ENCODE measurements at places on chromosomes 12 and 14.

GRCh38 chr12:124026755-124027745, 54.0 kb downstream of the ZNF664 start:
- DNase-seq, result no peak

- no peak for DNase-seq
Measured at GRCh38 chr12:52082988-52083637, 3.6 kb downstream of the SMIM41 start.

GRCh38 chr12:54394986-54395385, 10.5 kb upstream of the ZNF385A start:
- no peak for DNase-seq

GRCh38 chr12:63018273-63018672, 83.3 kb upstream of the PPM1H start:
- DNase-seq, result no peak

DNA sequence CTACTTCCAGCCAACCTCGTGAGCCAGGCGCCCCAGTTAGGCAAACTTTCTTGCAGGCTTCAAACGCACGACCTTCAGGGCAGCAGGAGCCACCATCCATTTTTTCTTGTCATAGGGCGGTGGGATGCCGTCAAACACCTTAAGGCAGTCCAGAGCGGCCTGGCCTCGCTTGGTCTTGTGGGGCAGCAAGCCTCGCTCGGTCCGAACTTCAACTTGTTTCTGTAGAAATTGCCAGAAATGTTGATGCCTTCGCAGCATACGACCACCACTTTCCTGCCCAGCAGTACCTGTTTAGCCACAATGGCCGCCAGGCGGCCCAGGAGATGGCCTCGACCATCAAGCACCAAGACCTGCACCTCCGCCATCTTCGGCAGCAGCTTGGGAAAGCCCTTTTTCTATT, 474.7 kb downstream of the MDGA2 start:
- DNase-seq, result no peak

DNA sequence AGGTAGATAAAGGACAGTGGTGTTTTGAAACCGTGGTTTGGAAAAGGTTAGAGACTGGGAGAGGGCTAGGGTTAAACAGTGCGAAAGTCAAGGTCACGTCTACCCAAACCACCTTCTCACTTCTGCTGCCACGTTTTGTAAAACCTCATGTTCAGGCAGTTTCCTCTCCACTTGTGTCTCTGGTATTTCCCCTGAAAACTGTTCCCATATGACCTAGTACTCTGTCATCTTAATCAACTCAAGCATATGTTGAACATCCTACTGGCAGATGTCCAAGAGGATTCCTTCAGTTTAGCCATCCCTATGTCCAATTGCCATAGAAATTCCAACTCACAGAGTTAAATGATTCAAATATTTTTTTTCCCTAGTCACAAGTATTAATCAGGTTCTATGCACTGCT, 17.4 kb downstream of the CLEC4C start:
- DNase-seq, result no peak

DNA sequence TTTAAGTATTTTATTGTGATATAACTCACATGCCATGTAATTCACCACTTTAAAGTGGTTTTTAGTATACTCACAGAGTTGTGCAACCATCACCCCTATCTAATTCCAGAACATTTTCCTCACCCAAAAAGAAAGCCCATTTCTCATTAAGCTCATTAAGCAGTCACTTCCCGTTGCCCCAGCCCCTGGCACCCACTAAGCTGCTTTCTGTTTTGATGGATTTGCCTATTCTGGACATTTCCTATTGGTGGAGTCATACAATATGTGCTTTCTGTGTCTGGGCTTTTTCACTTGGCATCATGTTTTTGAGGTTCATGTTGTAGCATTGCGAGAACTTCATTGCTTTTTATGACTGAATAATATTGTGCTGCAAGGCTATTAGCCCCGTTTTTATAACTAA, 66.0 kb downstream of the ARL6IP4 start:
- no peak for DNase-seq

GRCh38 chr12:116060764-116061163, 216.7 kb downstream of the MED13L start:
- DNase-seq, result no peak

DNA sequence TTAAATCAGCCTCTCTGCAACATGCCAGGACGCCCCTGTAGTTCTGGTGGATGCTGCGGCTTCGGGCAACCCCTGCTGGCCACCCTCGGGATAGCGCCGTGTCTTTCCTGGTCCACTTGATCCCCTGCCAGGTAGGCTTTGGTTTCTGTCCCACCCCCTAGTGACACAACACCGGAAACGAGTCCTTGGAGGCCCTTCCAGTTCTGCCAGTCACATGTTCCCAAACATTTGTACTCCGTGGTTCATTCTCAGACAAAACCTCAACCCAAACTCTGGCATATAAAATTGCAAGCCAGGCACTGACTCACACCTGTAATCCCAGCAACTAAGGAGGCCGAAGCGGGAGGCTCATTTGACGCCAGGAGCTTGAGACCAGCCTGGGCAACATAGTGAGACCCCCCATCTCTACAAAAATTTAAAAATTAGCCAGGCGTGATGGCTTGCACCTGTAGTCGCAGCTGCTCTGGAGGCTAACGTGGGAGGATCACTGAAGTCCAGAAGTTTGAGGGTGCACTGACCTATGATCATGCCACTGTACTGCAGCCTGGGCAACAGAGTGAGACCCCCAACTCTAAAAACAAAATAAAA, 37.0 kb downstream of the RASAL1 start:
- peak; percentile 26 for DNase-seq

DNA sequence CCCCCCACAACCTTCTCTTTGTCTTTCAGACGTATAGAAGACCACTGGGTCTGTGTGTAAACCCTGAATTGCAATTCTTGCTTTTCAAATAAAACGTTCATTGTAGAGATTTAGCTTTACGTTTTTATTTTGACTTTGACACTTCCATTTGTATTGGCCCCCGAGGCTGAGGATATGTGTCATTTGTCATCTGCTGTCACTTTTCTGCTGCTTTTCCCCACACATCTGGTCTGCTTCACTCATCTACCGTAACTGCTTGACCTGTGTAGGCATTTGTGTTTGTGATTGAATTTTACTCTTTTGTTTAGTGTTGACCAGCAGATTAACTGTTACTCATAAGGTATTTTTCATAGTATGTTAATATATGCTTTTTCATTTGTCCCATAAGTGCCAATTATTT, 157.2 kb upstream of the SYT10 start:
- DNase-seq, result no peak

GRCh38 chr14:23861666-23862065, 91.9 kb upstream of the DHRS4 start:
- no peak for DNase-seq

GRCh38 chr14:55000381-55000780, 26.5 kb downstream of the WDHD1 start:
- DNase-seq, result no peak

DNA sequence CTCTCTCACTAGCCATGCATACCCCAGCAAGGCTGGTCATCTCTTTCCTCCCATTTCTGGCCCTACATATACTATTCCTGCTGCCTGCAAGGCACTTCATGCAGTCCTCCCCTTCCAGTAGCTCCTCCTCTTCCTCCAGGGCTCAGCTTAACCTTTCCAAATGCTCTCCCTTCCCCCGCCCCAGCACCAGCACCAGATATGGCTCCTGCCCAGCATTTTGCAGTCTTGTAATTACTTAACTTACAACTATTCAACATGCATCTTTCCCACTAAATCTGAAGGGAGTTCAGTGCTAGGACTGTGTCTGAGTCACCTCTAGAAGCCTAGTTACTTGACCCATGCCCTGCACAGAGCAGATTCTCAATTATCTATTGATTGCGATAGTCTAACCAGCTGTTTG, 1.8 kb upstream of the FBXO21 start:
- DNase-seq, result no peak

DNA sequence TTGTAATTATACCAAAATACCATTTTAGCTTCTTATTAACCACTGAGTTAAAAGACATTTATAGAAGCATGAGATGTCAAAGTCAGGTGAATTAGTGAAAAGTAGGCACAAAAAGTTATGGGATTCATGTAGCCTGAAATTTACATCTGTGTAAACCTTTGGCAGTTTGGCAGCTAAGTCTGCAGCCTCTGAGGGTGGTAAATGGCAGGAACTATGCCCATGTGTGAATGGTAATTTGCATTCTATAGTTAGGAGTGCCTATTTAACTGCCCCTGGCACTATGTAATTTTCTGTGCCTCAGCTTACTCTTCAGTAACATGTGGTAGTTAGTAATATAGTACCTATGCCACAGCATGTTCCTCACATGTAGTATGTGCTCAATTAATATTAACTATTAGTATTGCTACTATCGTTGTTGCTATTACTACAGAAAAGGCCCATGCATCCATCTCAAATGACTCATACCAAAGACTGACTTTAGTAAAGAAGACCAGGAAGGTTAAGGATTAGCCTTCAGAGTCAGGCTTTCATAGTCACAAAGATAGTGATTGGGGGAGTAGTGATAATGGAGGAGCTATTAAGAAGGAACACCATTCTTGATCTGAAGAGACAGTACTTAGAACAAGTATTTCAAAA, 258.7 kb upstream of the BTG1 start:
- no peak for DNase-seq

DNA sequence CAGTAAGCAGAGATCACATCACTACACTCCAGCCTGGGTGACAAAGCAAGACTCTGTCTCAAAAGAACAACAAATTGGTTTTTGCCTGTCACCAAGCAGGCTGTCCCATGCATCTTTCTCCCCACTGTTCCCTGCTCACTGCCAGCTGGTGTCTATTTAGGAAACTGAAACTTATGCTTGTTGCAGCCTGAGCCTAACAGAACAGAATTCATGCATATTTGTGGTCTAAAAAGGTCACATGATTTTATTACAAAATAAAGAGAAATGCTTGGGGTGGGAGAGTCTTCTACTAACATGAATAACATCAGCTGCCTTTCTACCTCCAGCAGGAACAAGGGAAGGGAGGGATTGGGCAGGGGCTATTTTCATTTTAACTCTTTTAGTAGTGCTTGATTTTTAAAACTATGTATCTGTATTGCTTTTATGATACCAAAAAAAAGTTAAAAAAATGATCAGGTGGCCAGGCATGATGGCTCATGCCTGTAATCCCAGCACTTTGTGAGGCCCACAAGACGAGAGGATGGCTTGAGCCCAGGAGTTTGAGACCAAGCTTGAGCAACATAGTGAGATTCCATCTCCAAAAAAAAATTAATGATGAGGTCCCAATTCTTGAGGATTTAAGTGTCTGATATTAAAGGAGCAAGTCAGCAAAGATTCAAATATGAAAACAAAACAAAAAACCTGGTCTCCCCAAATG, 923 bp downstream of the STAT2 start:
- DNase-seq, result no peak

GRCh38 chr14:89201645-89202044, 215.4 kb downstream of the FOXN3 start:
- DNase-seq, result no peak

DNA sequence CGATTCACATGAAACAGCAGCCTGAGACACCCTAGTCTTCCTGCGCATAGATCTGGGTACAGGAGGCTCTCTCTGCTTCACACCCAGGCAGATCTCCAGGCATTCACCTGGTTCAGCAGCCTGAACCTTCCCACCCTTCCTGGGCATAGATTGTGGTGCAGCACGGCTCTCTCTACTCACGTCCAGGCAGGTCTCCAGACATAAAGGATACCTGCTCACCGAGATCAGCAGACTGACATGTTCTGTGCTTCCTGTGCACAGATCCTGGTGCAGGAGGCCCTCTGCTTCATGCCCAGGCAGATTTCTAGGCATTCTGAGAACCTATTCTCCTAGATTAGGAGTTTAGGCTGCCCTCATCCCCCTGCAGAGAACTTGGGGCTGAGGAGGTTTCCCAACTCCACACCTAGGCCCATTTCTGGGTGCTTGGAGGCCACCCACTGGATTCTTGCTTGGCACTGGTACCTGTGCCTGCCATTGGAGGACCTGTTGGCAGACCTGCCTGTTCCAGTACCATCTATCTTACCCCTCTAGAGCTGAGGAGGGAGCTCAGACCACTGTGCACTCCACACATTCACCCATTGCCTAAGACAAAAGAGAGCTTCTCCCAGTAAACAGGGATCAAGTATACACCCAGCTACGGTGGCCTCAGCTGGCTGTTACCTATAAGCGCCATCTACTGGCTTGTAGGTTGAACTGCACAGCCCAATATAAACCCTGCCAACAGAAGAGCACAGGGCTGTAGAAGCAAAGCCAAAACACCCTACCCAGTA, 28.0 kb upstream of the GARIN6 start:
- no peak for DNase-seq

- no peak for DNase-seq
Measured at GRCh38 chr12:120453977-120454376, 7.7 kb downstream of the GATC start.

DNA sequence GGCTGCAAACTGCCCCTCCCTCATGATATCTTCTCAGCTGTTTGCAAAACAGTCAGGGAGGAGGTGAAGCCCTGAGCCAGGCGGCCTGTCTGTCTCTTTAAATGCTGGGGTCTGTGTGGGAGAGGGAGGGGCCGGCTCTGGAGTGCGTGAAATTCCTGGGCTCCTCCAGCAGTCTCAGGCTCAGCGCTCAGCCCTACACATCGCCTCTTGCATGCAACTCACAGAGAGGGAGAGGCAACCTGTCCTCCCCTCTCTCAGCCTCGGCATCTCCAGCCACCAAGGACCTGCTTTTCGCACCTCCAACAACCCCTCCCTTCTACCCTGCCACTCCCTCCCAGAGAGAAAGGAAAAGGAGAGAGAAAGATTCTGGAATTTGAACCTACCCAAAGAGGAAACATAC, at the start of gene NRXN3:
Gene NRXN3, plus strand, starts transcription at position 171 of the 400 bp plus-strand sequence. CDS start 72,721 bp downstream, outside the sequence.
- DNase-seq, result no peak

- no peak for DNase-seq
Measured at GRCh38 chr14:50113381-50114035, 2.9 kb downstream of the VCPKMT start.

GRCh38 chr12:86290615-86291014, 34.4 kb upstream of the MGAT4C start:
- DNase-seq, result no peak

GRCh38 chr12:111182382-111182781, 186.5 kb downstream of the PHETA1 start:
- DNase-seq, result no peak

- DNase-seq, result no peak
Measured at GRCh38 chr14:66998013-66998412, 191.2 kb upstream of the GARIN2 start.
